ENCODE measurements at places on chromosomes 4 and X. TPM values are rescaled to one million over a fixed set of nuclear protein-coding genes. Genes with fewer than 3 reads are reported as not detected.

DNA sequence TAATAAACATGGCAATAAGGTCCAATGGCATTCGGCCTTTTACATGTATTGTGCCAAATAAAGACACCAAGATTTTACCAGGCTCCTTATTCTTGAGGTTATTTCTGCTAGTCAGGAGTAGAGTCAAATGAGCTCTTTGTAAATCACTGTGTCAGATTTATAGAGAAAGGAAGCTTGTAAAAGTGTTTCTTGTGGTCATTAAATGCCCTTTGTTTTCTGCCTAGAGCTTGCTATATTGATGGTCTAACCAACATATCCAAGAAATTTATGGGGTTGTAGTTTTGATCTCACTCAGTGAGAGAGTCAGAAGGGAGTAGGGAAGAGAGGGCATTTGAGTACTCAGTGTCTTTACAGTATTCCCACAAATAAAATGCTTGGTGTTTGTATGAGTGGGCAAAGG is 86.2 kb upstream of the FRMPD4 start:
- DNase-seq, result no peak

DNA sequence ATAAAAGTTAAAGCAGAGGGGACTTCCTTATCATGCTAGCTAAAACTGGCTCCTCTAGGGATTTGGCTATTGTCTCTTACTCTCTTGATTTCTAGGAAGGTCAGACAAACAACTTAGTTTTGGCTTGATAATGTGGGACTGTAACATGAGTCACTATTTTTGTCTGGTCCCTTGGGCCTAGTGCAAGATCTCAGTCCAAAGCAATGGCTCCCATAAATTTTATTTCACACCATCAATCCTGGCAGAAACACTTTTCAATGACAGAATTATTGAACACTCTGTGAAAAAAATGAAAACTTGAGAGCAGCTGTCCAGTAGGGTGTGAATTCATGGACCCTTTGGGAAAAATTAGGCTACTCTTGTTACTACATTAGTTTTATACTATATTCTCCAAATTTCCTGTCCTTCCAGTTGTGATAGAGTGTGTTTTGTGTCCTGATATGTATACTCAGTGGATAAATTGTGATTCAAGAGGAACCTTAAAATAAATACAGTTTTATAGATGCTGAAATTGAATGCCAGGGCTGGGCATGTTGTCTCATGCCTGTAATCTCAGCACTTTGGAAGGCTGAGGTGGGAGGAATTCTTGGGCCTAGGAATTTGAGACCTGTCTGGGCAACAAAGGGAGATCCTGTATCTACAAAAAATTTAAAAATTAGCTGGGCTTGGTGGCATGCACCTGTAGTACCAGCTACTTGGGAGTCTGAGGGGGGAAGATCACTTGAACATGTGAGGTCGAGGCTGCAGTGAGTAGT is 10.8 kb upstream of the SNCA start:
- no peak for DNase-seq

TMPRSS11A gene
- total RNA-seq, result not detected

NSDHL gene
- 9.4 TPM for total RNA-seq

- no peak for DNase-seq
Observed at GRCh38 chrX:65772842-65773241, 105.4 kb downstream of the MSN start.

GRCh38 chr4:76214177-76214675 is 602 bp upstream of the SCARB2 start:
- DNase-seq, result no peak

NHSL2 gene
- 50.4 TPM for total RNA-seq

KLB gene
- not detected for total RNA-seq

- DNase-seq, result no peak
Observed at GRCh38 chrX:1185561-1185960, 26.9 kb downstream of the CRLF2 start.

MSL3 gene
- total RNA-seq, result 35.3 TPM

- no peak for DNase-seq
Observed at GRCh38 chr4:54274795-54275665, 45.9 kb downstream of the PDGFRA start.

DNA sequence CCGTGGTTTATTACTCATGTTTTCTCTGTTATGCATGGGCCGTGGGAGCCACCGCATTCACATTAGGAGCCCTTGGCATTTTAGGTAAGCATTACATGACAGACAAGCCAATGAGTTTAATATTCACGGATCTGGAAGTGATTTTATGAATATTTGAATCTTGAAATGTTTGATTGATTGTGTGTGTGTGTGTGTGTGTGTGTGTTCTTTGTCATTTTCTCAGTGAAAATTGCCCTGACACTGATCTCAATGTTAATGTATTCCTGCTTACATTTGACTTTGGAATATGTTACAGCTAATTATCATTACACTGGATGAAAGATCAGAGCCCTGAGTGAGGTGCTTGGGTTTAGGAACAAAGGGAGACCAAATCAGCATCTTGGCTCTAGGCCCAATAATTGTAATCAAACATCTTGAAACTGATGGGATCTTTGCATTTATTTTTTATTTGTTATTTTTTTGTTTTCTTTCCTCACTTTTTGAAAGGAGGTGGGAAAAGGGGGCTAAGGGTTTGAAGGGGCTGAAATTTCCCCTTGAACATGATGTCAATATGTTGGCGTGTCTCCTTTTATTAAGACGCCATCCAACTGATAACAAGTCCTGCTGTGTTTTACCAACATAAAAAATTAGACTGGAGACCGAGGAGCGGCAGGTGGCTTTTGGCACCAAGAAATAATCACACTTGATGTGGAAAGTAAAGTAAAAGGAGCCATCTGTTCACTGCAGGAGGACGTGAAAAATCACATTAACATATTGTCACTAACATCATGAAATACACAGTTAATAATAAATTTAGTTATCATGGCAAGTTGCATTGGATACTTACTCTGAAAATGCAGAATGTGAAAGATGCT is 5.2 kb upstream of the GK2 start:
- DNase-seq, result no peak

- DNase-seq, result no peak
Observed at GRCh38 chrX:68428431-68428830, 4.9 kb downstream of the OPHN1 start.

DNA sequence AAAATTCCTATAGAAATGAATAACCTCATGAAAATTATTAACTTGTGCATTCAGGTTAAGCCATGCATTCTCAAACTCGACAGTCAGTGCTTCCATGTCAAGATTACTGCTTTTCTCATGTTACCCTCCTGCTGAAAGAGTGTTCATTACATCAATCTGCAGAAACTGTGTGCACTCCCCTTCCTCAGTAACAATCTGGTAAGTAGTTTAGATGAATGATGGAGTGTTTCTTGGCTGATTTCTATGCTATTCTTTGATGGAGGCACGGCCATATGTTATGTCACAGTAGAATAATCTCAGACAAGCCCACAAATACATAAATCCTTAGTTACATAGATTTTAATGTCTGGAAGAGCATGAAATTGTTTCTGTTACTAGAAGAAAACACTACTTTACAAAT is 193.3 kb upstream of the FAM47A start:
- no peak for DNase-seq

DNA sequence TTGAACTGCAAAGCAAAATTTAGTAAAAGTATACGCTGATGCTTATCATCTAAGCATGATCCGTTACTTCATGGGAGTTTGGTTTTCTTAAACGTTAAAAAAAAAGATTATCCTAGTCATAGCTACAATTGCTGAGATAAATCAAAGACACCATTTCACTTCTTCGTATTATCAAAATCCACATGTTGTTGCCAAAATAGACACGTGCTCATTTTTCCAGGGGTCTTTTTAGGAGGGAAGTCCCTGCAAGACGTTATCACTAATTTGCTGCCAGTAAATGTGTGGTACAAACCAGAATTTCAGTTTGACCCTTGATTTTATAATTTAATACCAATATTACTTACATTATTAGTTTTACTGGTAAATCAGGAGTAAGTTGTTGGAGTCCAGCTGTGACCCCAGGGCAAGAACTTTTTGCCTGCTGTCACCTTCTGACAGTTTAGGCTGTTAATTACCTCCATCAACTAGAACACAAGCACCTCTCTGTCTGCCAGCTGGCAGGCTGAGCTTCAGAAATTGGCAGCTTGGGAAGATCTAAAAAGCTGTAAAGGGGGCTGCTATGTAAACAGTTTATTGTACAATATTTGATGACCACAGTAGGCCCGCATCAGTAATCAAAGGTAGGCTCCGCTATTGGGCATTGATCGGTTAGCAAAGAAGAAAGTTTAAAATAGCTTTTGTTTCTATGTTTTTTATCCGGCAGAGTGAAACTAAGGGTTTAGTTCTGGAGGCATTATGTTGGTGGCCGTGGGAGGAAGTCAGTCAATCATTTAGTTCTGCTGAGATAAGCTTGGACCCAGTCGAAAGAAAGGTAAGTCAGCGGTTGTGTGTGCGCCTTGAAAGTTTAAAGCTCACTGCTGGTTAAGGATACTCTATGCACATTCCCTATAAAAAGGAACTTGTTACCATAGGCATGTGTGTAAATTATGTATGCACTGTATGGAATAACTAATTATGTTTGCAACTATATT is 196.4 kb downstream of the FBXO8 start:
- no peak for DNase-seq

ASB12 gene
- total RNA-seq, result 0.39 TPM

DNA sequence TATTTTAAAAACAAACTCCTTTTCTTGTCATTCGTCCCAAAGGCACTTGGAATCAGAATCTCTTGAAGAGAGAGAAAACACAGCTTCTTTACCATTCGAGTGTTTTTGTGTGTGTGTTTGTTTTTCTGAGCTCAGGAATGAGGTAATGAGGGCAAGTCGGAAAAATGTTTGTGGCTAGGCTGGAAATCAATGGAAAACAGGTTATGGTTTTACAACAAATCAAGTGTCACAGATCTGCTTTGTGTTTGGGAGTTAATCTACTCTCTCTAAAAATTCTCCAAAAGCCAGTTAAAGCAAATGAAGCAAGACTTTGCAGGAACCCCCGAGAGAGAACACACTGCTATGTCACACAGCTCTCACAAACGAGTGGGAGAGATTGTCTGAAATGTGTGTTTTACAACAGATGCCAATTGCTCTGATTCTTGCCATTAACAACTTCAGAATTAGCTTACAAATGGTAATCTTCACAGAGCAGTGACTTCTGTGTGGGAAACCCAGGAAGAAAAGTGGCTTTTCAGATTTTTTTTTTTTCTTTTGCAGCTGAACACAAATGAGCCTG is 264.1 kb downstream of the CBLL2 start:
- no peak for DNase-seq

- no peak for DNase-seq
Observed at GRCh38 chrX:108285356-108285755, 152.9 kb downstream of the COL4A6 start.

- DNase-seq, result no peak
Observed at GRCh38 chr4:76533314-76533713, 98.3 kb downstream of the SHROOM3 start.

DMRTC1 gene
- total RNA-seq, result not detected

DNA sequence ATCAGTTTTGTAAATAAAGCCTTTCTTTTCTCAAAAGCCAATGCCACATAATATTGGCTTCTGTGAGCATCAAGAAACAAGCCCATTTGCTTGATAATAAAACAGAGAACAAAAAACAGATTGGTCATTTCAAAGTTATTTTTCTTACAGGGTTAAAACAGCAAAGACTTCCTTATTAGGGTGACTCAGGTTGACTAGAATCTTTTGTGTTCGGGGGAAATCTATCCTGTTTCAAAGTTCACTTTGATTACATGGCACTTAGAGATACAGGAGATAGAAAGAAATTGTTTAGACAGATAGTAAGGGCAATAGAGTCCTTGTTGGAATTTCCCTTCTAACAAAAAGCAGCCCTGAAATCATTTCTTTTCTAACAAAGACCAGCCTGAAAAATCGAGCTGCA is 170.0 kb upstream of the GLRA2 start:
- DNase-seq, result no peak

GRCh38 chr4:46081248-46081647 is 42.6 kb downstream of the GABRG1 start:
- DNase-seq, result no peak

PRDM8 gene
- 3.6 TPM for total RNA-seq

DNA sequence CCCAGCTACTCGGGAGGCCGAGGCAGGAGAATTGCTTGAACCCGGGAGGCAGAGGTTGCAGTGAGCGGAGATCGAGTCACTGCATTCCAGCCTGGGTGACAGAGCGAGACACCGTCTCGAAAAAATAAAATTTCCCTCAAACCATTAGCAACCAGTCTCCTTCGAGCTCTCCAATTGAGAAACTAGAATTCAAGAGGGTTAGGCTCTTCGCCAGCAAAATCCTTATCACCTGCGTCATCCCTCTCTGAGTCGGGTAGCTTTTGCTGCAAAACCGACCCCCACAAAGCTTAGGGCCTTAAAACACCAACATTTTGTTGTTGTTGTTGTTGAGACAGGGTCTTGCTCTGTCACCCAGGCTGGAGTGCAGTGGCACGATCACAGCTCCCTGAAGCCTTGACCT is 75.1 kb upstream of the DDX3X start:
- no peak for DNase-seq

- DNase-seq, result no peak
Observed at GRCh38 chr4:121370729-121371325, 10.0 kb downstream of the QRFPR start.

DNA sequence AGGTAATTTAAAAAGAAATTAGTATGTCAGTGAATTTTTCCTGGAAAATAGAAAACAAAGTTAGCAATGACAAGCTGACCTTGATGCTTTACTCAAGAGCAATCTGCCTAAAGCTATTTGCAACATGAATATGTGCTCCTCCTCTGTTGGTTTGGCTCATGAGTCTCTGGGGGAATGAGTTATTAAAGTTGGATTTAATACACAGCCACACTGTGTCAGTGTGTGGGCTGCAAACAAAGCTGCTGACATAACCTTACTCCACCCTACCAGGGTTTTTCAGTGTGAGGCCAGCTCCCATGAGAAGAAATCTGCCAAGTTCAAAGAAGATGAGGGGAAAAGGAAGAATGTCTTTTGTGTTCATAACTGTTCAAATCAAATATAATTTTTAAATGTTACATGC is 280.5 kb downstream of the TLL1 start:
- DNase-seq, result no peak

GRCh38 chr4:89298155-89298554 is 9.4 kb downstream of the GPRIN3 start:
- DNase-seq, result no peak

TMPRSS11E gene
- total RNA-seq, result not detected

KDR gene
- 42.1 TPM for total RNA-seq

DNA sequence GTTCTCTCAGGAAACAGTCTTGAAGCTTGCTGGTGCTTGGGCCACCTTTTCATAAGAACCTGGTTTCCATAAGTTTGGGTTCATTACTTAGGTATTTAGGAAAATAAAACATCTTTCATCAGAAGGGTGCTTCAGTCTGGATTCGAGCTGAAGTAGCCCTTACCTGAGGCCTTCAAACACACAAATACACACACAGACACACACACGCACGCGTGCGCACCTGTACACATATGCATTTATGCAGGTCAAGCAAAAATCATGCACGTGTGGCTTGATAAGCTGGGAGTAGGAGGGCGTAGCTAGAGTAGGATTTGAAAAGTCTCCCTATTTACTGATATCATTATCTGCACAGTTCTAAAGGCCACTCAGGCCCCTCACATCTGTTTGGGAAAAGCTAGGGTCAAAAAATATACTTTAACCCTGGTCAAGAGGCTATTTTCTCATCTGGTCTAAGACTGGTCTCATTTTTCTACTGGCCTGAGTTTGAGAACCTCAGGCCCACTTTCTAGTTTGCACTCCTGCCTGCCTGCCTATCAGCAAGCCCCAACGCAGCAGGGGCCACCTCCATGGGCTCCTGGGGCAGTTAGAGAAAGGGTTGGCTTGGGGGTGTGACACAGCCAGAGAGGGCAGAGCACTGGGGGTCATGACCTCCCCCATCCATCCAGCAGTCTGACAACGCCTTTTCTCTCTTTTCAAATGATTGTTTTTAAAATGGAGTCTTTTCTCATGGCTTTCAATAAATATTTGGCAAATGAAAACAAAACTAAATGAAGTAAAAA is 64.3 kb downstream of the RASL11B start:
- no peak for DNase-seq

Data from aorta (tissue), 5 donors.